ENCODE measurements at places on chromosomes 12 and 14.
A peak's percentile ranks its signal among the peaks of the same experiment; 100 is the strongest.

DNA sequence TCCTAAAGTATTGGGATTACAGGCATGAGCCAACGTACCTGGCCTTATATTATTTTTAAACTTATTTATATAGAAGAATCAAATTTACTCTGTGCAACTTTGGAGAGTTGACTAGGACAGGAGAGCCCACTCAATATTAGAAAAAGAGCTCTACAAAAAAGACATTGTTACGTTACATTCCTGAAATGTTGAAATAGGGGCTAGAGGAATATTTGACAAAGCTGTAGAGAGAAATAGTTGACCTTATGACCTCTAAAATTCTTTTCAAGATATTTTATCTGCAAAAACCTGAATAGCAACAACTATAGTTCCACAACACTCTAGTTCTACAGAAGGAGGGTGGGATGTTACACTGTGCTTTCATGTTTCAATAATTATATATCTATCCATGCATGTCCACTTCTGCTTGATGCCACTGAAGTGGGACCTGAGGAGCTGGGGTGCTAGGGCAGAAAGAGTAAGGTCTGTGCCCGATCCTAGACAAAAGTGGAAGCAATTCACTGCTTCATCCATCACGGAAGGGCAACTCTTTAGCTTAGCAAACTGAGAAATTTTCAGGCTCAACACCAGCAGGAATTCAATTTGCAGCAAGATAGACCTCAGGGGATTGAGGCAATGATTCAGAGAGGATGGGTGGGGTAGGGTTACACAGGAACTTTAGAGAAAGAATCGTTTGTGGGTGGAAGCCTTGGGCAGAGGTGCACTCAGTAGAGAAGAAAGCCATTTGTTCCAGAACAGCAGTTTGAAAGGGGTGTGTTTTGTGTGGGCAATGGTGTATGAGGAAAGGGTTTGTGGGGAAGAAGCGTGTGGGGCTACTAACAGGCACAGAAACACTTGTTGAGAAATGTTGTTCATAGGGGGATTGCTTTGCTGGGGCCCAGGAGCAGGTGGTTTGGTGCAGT, 16.0 kb upstream of the RNASE10 start:
- peak; percentile 36 for DNase-seq

DNA sequence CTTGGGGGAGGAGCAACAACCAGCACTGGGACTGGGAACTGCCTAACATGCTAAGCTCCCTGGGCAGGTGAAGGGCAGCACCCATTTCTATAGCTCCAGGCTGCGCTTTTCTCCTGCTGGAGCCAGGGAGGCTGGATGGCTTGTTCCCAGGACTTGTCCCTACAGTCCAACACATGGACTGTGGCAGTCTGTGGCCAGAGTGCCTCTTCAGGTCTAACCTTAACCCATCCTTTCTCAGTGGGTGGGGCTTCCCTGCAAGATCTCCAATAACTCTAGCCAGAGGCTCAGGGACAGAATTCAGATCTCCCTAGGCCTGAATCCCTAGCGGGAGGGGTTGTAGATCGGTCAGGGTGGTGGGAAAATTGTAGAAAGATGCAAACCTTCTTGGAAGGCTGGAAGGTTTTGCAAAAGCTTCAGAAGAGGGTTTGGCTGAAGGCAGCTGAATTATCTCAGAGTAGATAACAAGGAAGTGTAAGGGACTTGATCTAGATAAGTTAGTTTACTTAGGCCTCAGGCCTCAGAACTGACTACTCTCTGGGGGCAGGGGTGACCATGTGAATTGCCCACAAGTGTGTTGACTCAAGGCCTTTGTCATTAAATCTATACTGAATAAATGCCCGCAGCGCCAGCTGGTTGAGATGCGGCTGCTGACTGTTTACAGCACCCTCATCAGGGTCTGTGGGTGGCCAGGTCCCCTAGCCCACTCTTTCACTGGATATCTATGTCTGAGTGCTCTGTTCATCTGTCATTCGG, 60.7 kb downstream of the SSPN start:
- DNase-seq, result no peak

GRCh38 chr12:76586764-76587395, 27.3 kb upstream of the OSBPL8 start:
- DNase-seq, result peak; percentile 75

DNA sequence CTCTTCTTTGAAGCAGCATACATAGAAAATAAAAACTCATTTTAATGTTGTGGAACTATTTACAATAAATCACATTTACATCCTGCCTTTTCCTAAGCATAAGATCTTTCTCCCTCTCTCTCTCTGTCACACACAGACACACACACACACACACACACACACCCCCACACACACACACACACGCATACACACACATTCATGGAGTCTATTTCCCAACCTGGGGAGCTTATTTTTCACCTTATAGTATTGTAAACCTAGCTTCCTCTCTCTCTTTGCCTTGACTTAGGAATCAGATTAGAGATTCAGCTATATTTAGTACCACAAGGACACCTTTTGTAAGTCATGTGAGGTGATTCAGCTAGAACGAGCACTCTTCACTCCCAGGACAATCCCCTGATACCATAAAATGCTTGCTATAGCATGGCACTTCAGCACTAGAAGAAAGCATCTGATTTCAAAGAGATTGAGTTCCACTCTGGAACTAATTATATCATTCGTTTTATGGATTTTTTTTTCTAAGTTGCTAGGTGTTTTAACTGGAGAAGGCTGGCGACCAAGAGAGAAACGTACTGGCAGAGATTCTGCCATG, 23.6 kb downstream of the TMEM30B start:
- peak; percentile 34 for DNase-seq

GRCh38 chr12:18805516-18806248, 67.8 kb downstream of the CAPZA3 start:
- no peak for DNase-seq

- no peak for DNase-seq
Observed at GRCh38 chr12:47189728-47190127, 110.0 kb upstream of the AMIGO2 start.

DNA sequence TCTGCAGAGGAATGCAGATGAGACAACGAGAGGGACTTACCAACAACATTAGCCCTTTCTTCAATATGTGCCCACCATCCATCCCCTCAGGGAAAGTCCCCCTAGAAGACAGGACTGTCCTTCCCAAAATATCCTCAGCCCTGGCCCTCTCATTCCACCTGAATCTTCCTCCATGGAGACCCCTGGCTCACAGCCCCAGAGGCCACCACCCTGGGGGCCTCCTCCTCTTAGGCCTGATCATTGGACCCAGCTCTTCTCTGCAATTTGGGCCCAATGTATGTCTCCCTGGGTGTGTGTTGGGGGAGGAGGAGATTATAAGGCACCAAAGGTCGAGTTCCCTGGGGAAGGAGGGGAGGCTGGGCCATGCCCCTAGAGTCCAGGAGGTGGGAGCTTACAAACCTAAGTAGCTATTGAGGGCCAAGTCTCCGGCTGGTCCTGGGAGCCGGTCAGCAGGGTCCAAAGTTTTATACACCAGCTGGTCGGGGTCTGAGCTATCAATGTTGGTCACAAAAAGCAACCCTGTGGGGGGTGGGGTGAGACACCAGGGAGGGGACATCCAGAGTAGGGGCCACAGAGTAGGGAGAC, 8.1 kb downstream of the ITGA7 start:
- no peak for DNase-seq

GRCh38 chr14:81363746-81364378, 36.3 kb downstream of the STON2 start:
- DNase-seq, result no peak

DNA sequence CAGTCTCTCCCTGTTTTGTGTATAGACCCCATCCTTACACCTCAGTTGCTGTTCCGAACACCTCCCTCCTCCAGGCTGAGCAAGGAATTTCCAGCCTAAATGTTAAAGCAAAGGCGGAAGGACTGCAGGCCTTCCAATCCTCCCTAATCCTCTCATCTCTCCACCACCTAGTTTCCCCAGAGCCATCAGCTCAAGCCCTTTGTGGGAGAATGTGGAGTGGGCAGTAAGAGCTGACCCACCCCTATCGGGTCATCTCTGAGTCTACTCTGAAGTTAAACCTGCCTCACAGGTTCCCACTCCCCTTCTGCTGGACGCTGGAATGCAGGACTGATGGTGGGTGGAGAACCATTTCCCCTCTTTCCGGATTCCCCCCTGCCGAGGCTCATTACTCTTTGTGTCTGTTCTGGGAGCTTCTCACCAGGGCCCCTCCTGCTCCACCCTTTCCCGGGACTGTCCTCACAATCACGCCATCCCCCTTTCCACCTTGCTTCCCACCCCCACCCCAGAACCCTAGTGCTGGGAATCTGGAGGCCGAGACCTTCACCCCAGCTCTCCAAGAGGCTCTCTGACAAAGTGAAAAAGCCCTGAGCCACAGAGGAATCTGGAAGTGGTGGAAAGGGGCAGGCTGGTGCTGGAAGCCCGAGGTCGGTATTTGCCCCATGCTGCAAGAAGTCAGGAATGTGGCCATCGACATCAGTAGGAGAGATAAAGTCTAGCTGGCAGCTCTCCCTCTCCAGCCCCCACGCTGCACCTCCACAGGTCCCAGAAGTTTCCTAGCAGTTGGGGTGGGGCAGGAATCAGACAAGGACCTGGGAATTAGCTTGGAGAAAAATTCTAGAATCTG, 3.3 kb upstream of the KRT18 start:
- no peak for DNase-seq

- DNase-seq, result no peak
Observed at GRCh38 chr12:128305336-128305892, 38.4 kb downstream of the TMEM132C start.

DNA sequence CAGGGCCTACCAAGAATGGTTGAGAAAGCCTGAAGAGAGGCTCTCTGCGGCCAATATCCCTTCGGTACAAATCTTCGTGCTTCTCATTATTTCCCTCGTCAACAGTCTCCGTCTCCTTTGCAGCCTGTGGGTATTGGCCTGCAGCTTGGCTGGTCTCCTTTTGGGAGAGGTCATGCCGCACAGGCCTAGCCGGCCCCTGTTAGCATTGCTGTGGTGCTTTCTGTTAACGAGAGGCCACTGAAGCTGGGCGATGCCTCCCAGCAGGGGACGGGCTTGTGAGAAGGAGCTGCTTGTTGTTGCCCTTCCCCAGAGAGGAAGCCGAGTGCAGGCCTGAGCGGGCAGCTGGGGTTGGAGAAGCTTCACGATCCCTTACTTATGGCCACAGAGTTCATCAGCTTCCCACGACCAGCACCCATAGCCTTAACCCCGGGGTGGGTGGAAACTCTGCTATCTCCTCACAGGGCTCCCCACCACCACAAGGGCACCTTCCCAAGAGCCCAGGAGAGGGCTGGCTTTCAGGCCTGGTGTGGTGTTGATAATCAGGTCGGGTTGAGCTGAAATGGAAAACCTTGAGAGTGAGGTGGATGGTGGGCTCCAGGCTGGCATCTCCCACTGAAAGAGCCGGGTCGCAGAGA, 228.6 kb downstream of the ZFP36L1 start:
- DNase-seq, result no peak

- DNase-seq, result no peak
Observed at GRCh38 chr14:40796168-40796567, 810.5 kb upstream of the LRFN5 start.

GRCh38 chr12:96041181-96041580, 5.8 kb upstream of the LTA4H start:
- no peak for DNase-seq

- DNase-seq, result no peak
Observed at GRCh38 chr12:125081427-125081826, 16.2 kb downstream of the AACS start.

DNA sequence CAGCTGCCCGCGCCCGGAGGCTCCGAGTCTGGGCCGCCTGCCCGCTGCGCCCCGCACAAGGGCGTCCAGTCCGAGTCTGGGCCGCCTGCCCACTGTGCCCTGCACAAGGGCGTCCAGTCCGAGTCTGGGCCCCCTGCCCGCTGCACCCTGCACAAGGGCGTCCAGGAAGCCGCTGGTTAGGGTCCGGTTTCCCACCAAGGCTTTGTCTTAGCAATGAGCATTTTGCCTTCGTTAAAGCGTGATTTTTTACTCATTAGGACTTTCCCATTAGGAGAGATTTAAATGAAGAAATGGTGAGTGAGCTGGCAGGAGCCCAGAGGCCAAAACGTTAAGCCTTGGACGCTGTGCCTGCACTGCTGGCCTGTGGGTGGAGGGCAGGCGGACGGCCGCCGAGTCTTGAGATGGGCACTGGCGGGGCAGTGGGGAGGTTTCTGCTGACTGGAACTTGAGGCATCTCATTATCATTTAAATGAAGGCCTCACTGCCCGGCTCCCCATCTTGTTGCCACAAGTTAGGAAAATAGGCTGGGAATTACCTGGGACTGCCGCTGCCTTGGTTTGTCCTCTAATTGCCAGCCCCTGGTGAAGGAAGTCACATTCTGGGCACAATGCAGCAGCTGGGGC, 36.0 kb downstream of the FBRSL1 start:
- no peak for DNase-seq

DNA sequence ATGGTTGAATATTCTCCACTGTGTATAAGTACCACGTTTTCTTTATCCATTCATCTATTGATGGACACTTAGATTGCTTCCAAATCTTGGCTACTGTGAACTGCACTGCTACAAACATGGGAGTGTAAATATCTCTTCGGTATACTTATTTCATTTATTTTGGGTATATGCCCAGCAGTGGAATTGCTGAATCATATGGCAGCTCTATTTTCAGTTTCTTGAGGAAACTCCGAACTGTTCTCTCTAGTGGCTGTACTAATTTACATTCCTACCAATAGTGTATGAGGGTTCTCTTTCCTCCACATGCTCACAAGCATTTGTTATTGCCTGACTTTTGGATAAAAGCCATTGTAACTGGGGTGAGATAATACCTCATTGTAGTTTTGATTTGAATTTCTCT, 623.1 kb upstream of the LRFN5 start:
- DNase-seq, result no peak

GRCh38 chr14:34237081-34237480, 225.0 kb downstream of the SPTSSA start:
- peak; percentile 50 for DNase-seq

- DNase-seq, result no peak
Observed at GRCh38 chr12:113453330-113453729, 18.3 kb downstream of the LHX5 start.

DNA sequence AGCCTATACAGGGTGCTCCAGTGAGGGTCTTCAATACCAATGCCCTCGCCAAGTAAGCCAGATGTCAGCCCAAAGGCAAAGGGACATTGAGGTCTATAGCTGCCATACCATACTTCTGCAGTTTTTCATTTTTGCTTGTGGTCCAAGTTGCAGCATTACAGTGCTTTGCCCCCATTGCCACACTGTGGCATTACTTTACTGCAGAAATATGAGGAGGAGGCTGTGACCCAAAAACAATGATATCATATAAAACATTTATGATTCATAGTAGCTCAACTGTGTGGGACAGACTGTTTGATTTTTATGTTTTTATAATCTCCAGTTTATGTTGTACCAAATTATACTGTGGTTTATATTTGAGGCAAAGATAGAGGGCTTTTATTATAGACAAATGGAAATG, 64.1 kb downstream of the KIAA0586 start:
- no peak for DNase-seq

DNA sequence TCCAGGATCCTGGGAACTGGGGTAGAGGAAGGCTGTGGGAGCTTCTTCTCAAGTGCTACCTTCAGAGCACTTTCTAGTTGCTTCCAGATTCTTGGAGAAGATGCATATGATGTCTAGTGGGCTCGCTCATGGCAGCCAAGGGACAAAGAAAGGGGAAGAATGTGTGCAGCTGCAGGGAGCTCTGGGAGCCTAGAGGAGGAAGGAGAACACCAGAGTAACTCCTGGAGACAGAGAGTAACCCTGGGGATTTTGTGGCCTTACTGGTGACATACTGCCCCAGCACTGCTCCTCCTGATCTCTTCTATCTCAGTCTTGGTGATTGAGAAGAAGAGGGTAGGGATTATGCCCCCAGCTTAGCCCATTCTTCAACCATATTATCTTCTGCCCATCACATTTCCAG, 10.3 kb upstream of the SP7 start:
- no peak for DNase-seq

- DNase-seq, result no peak
Observed at GRCh38 chr12:120242275-120242799, 23.2 kb downstream of the PXN start.

- DNase-seq, result no peak
Observed at GRCh38 chr14:87966816-87967215, 26.2 kb downstream of the GALC start.
